T-helper 17 cell (primary cell): ENCODE measurements at places on chromosomes 5 and 9.

DNA sequence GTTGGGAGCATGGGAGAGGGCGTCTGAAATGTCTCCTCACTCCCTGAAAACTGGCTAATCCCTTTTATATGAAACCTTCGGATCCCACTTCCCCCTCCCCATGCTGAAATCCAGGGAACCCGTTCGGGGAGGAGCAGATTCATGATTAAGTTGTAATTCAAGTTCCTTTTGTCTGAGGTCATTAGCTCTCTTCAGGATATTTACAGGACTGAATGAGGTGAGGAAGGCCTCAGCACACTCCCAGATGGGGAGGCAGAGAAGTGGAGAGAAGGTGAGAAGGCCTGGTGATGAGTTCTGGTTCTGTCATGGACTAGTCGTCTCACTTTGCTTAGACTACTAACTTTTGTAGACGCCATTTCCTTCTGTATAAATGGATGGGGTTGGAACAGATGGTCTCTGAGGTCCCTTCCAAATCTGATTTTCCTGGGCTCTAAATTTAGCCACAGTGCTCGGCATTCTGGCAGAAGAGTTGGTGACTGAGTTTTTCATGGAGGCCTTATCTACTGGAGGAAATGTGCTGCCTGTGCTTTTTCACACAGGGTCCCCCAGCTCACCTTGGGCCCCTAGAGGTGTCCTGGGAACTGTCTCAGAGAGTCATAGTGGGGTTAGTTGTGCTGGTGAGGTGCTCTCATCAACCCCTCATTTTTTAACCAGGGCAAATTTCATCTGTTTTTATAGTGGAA lies 62.3 kb downstream of the PRDM6 start:
- DNase-seq: no peak

GRCh38 chr5:135193213-135194125 lies 159.4 kb upstream of the PITX1 start:
- no peak for DNase-seq

DNA sequence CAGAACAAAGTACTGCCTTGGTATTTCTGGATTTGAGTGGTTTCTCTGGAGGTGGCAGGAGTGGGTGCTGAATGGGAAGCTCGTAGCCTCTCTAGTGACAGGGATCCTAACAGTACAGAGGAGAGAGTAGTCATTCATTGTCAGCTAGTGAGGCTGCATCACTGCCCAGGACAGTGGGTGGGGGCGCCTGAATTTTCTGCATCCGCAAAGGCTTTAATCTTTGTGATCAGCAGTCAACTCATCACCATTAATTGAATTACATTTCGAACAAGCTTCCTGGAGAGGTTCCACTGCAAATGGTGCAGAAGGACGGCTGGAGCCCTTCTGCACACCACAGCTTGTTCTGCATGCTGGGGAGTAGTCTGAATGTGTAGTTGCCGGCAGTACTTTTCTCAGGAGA lies 77.5 kb downstream of the HSPA4 start:
- no peak for DNase-seq

GRCh38 chr5:80703747-80704146 lies 49.0 kb upstream of the DHFR start:
- no peak for DNase-seq

DNA sequence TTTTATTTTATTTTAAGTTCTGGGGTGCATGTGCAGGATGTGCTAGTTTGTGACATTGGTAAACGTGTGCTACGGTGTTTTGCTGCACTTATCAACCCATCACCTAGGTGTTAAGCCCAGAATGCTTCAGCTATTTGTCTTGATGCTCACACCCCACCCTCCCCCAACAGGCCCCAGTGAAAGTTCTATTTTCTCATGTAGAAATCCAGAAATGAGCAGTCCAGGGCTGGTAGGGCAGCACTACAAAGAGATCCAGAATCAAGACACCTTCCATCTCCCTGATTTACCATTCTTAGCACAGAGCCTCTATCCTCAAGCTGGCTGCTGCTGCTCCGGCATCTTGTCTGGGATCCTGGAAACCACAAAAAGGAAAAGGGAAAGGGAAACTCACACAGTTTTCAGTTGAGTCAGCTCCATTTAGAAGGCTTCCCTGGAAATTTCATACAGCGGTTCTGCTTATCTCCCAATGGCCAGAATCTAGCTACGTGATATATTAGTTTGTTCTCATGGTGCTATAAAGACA lies 85.4 kb upstream of the SMARCA2 start:
- DNase-seq: no peak

DNA sequence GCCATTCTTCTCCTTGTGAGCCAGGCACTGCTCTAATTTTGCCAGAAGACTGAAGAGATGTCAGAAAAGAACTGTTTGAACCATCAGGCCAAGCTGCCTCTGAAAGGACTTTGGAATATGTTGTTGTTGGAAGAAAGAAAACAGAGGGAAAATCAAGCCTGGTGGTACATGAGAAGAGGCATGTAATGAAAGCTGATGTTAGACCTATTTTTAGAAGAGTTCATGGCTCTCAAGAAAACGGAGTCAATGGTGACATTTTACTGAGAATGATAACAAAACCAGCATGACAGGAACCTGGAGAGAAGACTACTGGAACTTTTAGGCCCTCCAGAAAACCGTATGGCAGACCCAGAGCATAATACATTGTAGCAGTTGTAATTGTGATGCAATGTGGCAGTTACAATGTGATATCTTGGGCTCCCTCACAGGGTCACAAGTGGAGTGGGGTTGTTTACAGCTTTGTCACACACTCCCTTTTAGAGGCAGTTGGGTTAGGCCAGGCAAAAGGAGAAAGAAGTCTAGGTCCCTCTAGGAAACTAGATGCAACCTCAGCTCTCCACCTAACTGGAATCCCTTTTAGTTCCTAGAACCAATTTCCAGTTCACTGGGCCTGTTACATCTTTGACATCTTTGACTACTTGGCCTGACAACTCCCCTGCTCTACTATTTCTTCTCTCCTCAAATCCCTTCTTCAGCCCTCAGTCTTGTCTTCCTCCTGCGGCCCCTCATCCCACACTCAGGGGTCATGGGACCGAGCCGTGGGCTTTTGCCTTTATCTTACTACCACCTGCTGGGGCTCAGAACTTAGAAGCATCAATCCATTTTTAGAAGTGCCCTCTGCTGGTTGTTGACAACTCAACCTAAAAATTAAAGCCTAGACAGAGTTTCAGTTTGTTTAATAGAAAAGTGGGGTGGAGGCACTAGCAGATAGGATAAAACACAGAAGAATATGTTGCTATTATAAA lies 61.2 kb upstream of the JAK2 start:
- no peak for DNase-seq

DNA sequence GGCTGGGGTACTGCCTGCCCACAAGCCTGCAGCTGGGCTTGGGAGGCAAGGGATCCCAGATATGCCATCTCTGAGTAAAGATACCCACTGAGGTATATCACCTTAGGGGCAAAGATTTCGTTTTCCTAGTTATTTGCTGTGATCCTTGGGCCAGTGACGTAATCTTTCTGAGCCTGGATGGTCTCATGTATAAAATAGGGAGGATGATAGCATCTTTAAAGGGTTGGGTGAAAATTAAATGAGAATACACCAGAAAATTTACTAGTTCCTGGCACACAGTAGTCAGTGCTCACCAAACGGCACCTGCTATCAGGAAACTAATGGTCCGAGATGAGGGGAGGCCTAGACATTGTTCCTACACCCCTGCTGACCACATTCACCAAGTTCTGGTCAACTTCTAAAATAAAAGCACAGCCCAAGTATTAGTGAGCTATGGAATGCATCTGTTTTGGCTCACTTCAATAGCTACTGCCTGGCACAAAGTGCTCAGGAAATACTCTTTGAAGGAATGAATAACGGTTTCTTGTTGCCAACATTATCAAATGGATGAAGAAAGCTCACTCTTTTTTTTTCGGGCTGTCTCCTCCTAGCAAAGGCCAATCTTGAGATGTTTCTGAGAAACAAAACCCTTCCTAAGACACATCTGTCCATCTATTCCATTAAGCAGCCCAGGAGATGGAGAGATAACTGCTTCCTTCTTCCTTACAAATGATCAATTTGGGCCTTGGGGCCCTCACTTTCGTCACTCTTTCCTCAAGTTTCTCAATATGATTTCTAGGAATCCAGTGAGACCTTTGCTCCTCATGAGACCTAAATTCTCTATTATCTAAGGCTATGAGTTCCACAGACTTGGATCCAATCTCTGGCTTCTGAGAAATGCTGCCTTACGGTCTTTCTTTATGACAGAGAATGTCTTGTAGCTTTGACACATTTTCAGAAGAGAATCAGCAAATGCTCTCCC lies 98.2 kb downstream of the DPYSL3 start:
- no peak for DNase-seq

- DNase-seq: no peak
These were observed 42.2 kb upstream of the EGFL7 start for GRCh38 chr9:136620441-136621018.

- DNase-seq: no peak
These were observed 88.6 kb downstream of the MACROH2A1 start for GRCh38 chr5:135310328-135310989.

GRCh38 chr5:123756816-123757215 lies 244.8 kb downstream of the CSNK1G3 start:
- DNase-seq: no peak

DNA sequence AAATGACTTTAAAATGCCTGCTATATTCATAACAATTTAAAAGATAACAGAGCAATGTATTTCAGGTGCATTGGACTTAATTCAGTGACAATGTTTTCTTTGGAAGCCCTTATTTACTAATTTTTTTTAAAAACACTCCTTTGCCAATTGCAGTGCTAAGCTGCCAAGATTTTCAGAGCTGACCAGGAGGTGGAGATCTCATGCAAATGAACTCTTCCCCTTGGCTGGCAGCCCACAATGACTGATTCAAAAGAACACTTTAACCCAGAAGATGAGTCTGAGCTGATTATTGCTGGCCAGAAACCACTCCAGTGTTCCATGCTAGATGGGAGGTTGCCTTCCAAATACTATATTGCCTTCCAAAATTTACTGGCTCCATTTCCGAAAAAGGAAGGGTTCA lies 128.3 kb upstream of the CCNH start:
- no peak for DNase-seq

DNA sequence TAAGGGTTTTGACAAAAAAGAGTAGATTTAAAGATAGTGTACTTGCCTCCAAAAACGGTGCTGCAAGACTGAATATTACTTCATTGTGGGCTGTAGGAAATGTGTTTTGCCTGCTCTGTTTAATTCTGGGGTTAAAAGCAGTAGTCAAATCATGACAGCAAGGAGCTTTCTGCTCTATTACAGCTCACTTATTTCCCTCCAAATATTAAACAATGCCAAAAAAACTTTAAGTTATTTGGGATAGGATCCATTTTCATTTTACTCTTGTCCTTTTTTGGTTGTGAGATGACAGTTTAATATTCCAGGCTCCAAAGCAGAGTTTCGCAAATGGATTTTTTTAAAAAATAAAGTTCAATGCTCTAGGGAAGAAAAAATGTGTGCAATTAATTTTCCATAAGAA lies 340.4 kb upstream of the RGMB start:
- DNase-seq: no peak

DNA sequence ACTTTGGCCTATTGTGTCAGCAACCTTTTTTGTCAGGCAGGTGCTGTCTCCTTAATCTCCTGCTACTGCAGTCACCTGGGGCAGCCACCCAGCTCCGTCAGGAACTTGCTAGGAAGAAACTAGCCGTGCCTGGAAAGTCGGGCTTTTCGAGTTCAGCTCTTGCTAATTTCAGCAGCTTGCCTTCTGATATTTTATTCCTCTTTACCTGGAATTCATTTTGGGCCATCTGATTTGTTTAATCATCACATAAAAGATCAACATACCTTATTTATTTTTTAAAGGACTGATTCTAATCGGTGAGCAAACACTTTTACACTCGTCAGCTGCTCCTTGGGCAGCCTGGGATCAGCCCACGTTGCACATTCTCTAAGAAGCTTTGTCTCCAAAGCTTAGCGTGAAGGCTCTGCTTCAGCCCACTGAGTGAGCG lies 42.2 kb downstream of the PRLR start:
- DNase-seq: no peak

- DNase-seq: no peak
These were observed 217.3 kb downstream of the ARL15 start for GRCh38 chr5:54093081-54093492.

DNA sequence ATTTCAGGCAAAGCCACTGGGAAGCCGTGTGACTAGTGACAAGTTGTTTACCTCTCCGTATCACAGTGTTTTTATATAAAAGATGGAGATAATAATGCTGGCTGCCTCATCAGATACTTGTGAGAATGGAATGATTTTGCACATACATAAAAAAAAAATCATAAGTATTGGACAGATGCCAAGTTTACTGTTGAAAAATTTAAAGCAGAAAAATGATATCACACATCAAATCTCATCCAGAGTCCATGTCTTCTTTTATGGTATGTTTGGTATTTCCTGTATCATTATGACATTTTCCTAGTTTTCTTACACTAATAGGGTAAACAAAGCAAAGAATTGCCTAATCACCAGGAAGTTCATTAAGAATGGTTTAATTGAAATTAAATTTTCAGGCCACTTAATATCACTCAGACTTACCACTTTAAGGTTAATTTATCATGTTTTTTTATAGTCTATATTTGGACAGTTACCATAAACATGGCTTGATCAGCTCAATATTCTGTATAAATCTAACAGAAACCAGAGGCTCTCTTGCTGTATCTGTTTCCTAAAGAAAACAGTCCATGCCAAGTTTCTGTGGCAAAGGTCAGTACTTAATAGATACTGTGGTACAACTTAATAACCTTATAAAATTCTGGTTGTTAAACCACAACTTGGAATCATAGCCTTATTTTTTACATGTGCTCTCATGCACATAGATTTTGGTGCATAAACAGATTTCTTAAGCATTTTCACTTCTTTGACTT lies 656.5 kb upstream of the RIOK2 start:
- no peak for DNase-seq

GRCh38 chr5:107700481-107700880 lies 29.7 kb upstream of the EFNA5 start:
- no peak for DNase-seq

GRCh38 chr5:102996011-102996575 lies 123.8 kb downstream of the GIN1 start:
- no peak for DNase-seq

- DNase-seq: no peak
These were observed 70.8 kb downstream of the MFAP3 start for GRCh38 chr5:154109416-154110106.

DNA sequence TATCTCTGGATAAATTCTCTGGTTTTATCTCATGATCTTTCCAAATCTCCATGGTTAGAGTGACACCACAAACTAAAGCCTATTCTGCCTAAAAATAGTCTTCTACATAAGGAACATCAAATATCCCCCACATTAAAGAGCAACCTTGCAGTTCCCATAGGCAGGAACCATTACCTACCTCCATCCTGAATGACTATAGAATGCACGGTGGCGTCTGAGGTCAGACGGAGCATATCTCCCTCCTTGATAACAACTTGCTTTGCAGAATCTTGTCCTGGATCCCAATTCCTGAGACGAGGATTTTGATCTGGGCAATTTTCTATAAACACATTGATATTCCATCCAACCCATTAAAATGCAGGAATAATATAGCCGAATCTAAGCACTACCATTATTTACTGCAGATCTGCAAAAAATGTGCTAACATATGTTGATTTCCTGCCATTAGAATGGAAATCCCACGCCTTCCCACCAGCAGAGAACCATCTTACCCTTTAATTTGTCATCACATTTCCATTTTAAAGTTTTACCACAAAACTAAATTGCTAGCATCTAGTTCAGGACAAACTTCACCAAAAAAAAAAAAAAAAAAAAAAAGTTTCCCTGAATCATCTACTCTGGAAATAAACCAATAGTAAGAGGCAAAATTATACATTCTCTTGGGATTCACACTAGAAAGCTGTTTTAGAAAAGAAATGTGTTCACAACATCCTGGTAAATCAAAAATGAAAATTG lies 22.1 kb downstream of the CEMIP2 start:
- DNase-seq: no peak

GRCh38 chr5:101102506-101102905 lies 199.4 kb upstream of the ST8SIA4 start:
- no peak for DNase-seq
